ENCODE measurements at places on chromosomes 4 and X.

- DNase-seq = no peak
Measured at GRCh38 chr4:148283665-148284064, 158.5 kb downstream of the NR3C2 start.

DNA sequence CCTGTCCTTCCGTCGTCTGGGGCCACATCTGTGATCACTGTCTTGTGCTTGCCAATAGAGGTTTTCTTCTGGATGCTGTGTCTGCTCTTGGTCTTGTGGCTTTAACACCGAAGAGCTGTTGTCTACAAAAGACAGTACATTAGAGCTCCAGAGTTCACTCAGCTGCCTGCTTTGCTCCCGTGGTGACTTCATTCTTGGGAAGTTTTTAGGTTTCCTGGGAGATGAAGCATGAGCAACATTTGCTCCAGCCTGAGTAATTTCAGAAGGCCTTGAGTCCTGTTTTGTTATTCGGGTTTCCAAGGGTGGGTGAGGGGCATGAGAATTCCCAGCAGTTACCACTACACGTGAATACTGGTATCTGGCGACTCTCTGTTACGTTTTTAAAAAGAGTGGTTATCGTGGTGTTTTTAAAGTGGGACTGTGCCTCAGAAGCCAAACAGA, 189.2 kb downstream of the SHROOM3 start:
- no peak for DNase-seq

GRCh38 chrX:65837875-65838549, 170.6 kb downstream of the MSN start:
- no peak for DNase-seq

DNA sequence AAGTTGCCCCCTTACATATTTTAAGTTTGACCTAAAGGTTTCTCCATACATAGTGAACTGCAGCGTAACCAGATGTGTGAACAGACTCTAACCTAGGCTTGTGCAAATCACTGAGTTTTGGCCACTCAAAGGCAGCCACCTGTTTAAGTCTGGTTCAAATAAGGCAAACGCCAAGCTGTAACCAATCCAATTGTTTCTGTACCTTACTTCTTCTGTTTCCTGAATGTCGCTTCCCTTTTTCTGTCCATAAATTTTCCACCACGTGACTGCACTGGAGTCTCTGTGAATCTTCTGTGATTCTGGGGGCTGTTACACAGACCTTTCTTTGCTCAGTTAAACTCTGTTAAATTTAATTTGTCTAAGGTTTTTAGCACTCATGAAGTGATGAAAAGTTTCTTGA, 618.8 kb downstream of the GLUD2 start:
- peak; percentile 72 for DNase-seq

- no peak for DNase-seq
Measured at GRCh38 chrX:30196322-30196721, 19.0 kb upstream of the MAGEB2 start.

- DNase-seq = no peak
Measured at GRCh38 chrX:100435726-100436125, 25.7 kb upstream of the PCDH19 start.

DNA sequence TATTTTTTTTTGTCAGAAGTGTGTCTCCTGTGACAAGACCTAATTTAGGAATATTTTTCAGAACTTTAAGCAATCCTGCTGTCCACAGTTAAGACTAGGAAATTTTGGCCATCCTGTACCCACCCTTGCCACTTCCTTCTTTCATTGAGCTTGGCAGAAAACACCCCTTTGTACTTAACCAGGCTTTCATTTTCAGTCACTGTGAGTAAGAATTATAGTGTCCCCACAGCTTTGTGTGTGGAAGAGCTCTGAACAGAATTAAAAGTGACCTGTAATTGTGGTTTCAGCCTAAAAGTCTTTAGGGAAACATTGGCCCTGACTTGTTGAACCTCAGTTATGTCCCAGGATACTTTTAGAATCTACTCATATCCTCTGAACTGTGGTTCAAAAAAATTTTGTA, 153.7 kb upstream of the BMP3 start:
- peak; percentile 1 for DNase-seq

GRCh38 chr4:139441029-139441428, 12.9 kb upstream of the RAB33B start:
- no peak for DNase-seq
